ENCODE measurements at places on chromosomes 1 and 21.
A peak's percentile ranks its signal among the peaks of the same experiment; 100 is the strongest.

- no peak for DNase-seq
These were observed 13.7 kb upstream of the RHEX start for GRCh38 chr1:206039046-206039973.

DNA sequence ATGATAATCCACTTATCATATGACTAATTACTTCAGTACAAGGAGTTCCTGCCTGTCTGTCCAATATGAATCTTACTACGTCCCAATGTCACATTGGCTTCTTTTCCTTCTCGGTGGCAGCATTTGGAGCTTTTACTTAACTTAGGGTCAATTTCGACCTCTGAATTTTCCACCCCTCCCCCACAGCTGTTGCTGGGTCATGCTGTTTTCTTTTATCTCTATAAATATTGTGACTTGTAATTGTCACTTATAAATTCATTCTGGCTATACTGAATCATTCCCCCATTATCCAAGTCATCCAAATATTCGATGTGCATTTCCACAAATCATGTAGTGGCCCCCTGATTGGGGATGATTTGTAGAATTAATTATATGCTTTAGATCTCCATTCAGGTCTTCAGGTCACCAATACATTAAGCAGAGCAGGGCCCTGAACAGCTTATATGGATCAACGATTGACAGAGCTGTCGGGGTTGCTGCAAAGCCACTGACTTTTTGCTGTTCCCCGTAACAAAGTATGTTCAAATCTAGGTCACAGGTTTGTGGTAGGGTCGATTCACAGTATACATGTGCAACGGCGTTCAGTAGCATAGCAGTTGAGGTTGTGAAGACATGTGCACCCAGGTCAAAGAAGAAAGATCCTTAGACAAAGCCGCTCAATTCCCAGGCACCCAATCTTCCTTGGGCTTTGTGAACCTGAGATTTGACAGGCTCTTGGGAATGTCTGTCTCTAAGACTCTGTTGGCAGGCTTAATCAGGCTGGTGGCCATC, 18.3 kb upstream of the RNU1-4 start:
- no peak for DNase-seq

GRCh38 chr21:43266534-43266933, 97.7 kb downstream of the CRYAA start:
- no peak for DNase-seq

DNA sequence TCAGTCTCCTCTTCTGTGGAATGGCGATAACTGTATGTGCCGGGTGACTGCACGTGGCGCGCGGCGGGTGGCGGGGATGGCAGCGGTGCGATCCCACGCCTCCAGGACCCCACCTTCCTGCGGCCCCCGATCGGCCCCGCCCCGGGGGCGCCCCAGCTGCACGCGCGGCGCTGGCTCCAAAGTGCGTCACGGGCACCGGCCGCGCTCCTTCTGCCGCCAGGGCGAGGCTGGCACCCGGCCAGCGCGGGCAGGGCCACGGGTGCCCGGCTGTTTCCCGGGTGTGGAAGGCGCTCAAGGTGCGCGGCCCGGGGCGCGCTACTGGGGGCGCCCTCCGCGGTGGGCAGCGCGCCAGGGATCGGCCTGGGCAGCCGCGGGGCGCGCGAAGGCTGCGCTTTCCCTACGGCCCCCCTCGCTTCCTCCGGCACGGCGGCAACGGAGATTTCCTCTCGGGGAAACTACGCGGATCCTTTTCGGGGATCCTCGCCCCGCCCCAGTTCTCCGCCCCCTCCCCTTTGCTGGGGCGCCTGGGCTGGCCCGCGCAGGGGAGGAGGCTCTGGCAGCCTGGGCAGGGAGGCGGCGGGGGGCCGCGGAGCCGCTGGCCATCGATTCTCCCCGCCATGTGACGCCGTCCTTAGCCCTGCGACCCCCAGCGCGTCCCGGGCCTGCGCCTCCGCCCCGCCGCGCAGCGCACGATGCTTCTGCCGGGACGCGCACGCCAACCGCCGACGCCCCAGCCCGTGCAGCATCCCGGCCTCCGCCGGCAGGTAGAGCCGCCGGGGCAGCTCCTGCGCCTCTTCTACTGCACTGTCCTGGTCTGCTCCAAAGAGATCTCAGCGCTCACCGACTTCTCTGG, at the start of gene EVA1C:
TSS of gene EVA1C (plus strand) at position 545 of the 853 bp plus-strand sequence. CDS start at position 693, 148 bp downstream.
- peak; percentile 34 for DNase-seq

DNA sequence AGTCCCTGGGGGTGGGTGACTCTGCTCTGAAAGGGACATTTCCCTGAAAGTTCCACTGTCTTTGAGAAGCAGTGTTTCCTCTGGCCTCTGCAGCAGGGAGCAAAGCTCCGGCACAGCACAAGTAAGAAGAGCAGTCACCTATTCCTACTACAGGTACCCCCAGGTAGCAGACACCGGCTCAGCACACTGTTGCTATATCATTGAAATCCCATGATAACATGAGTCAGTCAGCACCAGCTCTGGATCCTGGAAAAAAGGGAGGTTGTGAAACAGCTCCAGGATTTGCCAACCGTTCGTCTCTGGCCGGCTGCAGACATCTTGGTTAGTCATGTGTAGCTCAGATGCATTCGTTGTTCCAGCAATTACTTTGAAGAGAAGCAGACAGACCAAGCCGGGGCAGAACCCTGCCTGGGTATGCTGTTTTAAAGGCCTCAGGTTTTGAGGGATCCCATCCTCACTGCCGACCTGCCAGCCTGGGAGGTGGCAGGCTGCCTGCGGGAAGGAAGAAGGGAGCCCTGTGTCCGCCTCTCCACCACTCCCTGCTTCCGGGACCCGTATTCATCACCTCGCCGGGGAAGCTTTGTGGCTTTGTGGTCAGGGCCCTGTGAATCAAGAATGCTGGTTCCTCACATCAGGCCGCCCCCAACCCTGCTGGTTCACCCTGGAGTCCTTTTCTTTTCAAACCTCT, 139.2 kb downstream of the CLIC6 start:
- DNase-seq = peak; percentile 50

GRCh38 chr1:55338448-55338820, 123.3 kb upstream of the USP24 start:
- no peak for DNase-seq

GRCh38 chr1:91693557-91693956, 192.4 kb downstream of the TGFBR3 start:
- DNase-seq = no peak

- no peak for DNase-seq
These were observed 857.9 kb downstream of the BRINP3 start for GRCh38 chr1:189619682-189620332.

DNA sequence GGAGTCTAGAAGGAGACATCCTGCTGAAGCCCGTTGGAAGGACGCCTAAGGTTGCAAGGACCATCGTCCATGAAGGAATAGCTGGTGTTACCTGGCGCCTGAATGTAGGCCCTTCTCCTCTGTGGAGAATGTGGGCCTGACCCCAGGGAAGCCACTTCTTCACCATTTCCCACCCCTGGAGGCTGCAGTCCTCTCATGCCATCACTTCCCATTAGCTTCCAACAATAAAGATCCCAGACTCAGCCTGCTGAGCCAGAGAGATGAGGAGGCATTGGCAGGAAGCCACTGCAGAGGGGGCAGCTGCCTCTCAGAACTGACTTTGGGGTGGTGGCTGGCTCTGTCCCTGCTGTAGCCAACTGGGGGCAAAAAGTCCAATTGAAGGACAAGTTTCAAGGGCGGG, 21.3 kb upstream of the KCNE2 start:
- no peak for DNase-seq

DNA sequence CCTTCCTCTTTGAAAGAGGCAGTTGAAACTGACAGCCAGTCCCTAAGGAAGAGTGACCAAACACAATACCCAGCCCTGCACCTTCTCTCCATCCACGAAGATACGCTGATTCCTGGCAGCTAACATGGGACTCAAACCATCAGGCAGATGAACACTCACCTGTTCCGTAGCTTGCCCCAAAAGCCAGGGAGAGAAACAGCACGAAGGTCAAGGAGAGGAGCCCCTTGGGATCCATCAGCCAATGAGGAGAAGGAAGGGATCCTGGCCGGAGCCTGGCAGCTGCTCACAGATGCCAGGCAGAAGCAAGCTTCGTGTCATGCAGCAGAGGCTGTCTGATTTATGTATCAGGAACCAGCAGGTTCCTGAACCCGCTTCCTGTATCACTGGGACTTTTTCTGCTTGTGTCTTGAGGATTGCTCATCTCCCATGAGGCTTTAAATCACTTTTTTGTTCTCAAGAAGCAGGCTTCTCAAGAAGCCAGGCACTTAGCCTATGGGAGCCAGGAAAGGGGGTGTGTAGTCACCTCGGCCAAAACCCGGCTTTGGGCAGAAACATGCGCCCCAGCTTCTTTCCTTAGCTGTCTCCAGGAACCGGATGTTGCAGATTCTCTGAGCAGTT, at the start of gene SLAMF1:
TSS of gene SLAMF1 (minus strand) at position 334 of the 618 bp plus-strand sequence. CDS start at position 235, 99 bp downstream.
- no peak for DNase-seq

DNA sequence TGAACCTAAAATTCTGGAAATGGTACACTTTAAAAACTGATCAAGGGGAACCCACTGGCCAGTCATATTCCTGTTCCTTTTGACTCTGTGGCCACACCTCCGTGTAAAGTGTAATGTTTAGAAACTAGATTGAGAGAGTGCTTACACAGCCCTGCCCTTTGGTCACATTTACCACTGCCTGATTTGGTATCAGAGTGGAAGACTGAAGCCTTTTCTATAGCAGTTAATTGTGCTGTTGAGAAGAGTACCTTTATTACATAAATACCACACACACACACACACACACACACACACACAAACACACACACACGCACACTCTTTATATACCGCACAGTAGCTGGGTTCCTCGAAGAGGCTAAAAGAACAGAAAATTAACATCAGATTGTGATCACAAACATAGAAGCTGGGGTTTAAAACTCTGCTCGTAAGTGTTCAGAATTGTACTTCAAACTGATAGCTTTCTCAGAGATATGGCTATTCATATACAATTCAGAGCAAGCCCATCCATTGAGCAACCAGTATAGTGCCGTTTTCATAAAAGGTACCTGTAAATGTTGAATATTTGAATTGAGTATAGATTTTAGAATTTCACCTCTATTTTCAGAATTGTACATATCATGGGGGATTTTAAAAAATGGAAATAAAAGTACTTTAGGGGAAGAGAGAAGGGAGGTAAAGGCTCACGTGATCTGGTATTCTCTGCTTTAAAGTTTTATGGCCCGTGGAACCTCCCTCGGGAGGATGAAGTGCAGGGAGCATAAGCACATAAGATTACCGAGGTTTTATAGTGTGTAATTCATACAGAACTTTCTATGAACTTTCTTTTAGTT, 37.5 kb downstream of the CAMTA1 start:
- DNase-seq = no peak

DNA sequence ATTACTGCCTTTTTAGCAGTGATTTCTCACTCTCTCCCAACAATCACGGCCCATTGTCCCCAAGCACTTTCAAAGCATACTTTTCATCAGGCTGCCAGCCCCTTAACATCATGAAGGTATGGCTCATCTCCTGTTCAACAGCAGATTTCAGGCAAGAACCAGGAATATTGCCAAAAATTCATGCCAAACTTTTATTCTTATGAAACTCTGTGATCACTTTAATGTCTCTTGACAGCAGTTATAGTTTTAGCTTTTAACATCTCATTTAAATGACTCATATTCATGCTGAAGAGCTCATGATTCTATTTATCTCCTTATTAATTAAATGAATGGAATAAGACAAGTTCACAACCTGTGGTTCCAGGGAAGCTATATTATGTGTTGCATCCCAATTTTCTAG, 235.1 kb downstream of the GRIK1 start:
- no peak for DNase-seq

DNA sequence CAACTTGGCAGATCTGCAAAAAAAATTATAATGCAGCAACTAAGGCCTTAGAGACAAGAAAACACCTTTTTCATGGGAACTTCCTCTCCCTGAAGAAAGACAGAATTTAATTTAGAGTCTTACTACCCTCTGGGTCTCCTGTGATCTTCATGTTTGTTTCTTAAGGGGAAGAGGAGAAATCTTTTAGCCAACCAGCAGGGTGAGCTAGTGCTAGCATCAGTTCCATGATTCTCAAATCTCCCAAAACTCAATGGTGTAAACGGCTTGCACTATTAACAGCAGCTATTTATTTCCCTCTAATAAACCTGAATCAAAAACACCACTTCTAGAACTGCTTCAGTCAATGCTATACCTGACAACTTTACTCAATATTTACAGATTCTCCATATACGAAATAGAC, 3.8 kb downstream of the ZNF644 start:
- no peak for DNase-seq

GRCh38 chr1:235138821-235139220, 10.2 kb upstream of the TOMM20 start:
- no peak for DNase-seq

- DNase-seq = no peak
These were observed 12.6 kb upstream of the LEPR start for GRCh38 chr1:65407877-65408276.

DNA sequence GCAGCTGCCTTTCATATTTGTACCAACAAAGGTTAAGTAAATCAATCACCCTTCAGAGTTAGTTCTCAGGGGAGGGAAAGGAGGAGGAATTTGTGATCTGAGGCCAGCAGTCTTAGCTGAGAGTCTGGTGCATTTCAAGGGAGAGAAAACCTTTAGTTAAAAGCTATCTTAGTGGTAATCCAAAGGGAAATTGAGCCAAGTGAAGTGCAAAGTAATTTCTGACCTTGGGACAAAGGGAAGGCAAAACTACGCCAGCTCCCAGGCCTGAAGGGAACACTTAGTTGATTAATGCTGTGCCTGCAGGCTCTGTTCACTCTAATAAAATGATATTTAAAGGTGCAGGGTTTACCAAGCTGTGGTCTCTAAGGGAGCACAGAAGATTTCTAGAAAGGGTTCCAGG, 23.1 kb upstream of the FMOD start:
- no peak for DNase-seq

DNA sequence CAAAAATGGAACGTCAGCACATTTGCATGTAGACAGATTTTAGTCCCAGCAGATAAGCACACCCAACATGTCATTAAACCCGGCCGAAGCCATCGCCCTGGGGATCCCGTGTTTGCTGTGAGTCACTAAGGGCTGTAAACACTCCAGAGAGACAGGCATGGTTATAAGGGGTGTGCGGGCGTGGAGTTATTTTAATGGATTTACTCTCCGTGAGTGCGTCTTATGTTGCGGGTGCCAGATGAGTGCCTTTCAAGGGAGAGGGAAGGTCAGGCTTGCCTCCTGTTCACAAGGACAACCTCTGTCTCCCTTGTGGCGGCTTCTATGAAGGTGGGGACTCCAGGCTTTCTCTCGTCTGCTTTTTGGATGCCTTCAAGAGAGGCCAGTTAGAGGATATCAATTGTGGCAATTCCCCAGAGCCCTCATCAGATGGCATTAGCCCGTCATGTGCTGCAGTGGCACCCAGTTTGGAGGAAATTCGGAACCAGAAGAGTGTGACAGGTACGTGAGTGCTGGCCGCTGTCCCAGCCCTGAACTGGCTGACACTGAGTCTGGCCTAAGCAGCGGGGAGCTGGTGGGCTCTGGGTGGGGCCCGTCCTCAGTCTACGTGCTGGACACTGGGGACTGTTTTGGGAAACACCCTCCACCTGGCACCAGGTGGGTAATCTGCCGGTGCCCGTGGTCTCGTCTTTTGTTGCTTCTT, 223.8 kb upstream of the TMEM51 start:
- no peak for DNase-seq

GRCh38 chr1:9471679-9472078, 67.6 kb upstream of the SLC25A33 start:
- DNase-seq = no peak

DNA sequence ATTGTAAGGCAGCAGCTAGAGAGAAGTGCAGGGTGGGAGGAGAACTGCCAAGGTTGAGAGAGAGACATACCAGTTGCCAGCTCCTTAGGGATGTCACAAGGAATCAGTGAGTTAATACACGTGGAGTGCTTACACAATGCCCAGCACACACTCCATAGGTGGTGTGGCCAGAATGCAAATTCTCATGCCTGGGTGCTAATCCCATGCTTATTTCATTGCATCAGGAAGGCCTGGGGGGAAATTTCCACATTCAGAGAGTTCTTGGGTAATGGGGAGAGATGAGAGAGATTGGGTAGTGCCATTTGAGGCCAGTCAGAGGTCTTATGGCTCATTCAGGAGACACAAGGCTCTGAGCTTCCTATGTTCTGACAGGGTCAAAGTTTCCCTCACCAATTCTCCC, 38.7 kb downstream of the GJA5 start:
- DNase-seq = no peak

All from activated T-helper 2 cell treated with anti-CD3 and anti-CD28 coated beads, Interferon-gamma antibody, Interleukin-2, Interleukin-4, amounts not matched to agents 10 μg/mL and 5 μg/mL and 100 μg/mL, durations not matched to agents 14 hours and 24 hours and 36 hours (primary cell).